GM04504 (cell line): ENCODE measurements at places on chromosomes 5 and 9.

DNA sequence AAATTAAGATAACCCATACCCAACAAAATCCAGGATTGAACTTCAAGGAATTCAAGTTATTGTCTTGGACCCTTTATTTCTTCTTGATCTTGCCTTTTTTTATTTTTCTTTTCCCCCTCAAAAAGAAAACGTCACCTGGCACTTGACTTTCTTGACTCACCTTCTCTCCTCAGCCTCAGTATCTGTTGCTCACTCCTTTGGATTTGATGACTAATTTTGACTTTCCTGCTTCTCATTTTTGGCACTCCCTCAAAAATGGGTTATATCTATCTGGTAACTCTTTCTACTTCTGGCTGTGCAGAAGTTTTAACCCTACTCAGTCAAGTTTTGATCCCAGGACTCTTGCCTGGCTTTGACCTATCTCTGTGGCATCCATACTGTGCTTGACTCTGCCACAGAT is 66.6 kb upstream of the SPATA31D4 start:
- peak; percentile 37 for DNase-seq

DNA sequence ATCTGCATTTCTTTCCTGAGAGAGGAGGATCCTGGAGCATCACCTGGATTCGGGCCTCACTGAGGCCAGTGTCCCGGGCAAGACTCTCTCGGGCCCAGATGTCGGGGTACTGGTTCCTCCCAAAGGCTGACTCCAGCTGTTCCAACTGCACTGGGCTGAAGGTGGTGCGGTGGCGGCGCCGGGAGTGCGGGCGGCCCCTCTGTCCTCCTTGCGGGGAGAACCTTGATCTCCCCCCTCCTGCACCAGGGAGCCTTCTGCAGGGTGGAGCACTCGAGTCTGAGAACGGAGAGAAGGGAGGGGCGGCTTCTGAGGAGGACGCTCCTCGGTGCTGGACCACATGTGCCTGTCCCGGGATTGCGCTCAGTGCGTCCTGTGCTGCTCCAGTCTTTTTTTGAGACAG is 2.0 kb downstream of the PROP1 start:
- DNase-seq = no peak

DNA sequence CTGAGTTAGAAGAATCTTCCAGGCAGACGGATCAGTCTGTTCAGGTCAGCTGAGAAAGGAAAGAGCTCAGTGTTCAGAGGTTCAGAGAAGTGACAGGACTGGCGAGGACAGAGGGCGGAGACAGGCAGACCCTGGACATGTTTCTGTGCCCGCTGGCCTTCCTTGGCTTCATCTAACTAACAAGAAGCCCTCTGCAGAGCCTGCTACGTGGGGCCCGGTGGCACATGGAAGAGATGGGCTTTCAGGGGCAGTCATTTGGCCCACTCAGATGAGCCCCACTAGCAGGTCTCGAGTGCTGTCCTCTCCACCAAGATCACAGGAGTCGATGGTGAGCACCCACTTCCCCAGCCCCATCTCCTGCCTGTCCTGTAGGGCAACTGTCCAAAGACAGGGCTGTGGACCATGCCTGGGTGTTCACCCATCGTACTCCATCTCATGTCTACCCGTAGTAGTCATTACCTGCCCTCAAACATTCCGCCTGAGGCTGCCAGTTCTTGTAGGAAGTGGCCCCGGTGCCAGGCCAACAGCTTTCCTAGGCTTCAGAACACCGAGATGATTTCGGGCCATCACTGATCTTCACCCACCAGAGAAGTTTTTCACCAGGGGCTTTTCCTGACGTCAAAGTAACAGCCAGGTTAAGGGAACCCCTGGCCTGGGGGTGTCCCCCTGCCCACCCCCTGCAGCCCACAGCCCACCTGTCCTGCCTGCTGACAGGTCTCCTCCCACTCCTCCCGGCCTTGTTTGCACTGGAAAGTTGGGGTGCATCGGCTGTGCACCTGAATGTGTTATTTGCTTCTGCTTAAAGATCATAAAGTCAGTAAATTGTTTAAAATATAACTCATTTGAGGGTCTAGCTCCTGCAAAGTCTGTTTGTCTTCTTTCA is 14.0 kb downstream of the IRX2 start:
- DNase-seq = no peak

GRCh38 chr9:134971696-134972095 is 54.0 kb upstream of the FCN1 start:
- DNase-seq = no peak

DNA sequence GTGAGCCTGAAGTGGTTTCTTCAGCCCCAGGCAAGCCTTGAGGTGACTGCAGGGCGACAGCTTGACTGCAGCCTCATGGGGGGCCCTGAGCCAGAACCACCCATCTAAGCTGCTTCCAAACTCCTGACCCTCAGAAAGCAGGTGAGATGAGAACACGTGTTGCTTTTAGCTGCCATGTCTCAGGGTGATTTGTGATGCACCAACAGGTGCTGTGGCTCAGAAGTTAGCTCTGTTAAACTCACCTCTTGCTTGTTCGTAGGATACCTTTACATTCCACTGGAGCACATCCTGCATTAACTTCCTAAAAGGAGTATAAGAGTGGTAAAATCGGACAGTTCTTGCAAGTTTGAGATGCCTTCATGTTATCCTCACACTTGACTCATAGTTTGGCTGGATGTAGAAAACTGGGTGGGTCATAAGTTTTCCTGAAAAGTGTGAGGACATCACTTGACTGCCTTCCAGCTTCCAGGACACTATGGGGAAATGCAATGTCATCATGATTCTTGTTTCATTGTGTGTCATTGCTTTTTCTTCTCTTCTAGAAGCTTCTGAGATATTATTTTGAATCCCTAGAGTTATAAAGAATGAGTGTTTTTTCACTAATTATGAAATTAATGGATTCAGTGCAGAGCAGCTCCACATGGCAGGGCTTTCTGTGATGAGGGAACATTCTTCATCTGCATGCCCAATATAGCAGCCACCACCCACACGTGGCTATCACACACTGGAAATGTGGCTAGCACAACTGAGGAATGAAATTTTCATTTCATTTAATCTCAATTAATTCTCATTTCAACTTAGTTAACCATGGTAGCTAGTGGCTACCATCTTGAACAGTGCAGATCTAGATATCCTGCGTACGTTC is 92.3 kb downstream of the HSD17B3 start:
- DNase-seq = peak; percentile 84

DNA sequence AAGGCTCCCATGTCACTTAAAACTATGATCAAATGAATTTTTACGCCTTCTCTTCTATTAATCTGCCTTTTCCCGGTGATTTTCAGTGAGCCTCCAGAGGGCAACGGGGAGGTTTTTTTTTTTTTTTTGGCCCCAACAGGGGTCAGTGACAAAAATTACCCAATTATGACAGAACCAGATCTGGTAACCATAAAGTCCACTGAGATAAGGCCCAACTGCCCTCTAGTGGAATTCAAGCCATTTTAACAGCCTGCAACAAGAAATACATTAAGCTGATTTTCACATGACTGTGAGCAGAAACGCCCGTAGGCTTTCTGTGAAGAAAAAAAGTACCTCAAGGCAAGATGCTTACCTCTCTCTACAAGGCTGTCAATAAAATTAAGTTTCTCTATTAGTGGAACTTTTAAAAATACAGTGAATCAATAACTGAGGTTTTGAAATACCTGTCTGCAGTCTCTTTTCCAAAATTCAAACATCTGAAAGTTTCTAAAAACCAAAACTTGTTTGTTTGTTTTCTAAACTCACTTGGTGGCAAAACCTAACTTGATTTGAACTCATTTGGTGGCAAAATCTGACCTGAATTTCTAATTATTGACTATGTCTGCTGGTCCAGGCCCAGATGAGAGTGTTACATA is 49.7 kb upstream of the FST start:
- DNase-seq = no peak

- DNase-seq = no peak
These were observed 804 bp upstream of the IL17B start for GRCh38 chr5:149379818-149380374.

- DNase-seq = no peak
These were observed 370.8 kb upstream of the RIOK2 start for GRCh38 chr5:97553604-97554452.
